CD4-positive, alpha-beta T cell treated with Interleukin-15 for 1 hour (primary cell): ENCODE measurements at places on chromosomes 6 and 20.
A peak's percentile ranks its signal among the peaks of the same experiment; 100 is the strongest.

DNA sequence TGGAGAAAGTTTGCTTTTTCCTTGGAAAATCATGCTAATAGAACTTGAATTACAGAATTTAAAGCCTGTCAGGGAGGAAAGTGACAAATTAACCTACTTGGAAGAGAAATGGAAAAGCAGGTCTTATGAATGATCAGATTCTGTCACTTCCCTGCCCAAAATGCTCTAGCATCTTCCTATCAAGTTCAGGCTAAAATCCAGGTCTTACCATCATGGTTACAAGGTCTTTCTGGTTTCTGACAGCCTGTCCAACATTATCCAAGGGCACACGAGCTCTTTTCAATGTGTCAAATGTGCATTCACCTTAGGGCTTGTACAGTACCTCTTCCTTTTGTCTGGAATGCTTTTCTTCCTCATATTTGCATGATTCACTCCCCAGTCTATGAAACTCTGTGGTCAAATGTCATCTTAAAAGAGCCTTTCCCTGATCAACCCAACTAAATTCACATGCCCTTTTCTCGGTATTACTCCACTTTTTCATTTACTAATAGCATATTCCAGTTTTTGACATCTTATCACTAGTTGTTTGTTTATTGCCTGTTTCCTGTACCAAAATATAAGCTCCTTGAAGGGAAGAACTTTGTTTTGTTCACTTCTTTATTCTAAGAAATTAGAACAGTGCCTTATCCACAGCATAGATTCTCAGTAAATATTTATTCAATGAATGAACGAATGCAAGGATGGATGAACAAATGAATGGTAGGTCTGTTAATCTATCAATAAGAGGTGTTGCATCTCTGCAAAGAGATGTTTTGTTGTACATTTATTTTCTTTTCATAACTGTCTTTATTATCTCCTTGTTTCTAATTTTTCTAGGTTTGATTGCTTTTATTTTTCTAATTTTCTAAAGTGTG is 139.5 kb downstream of the BCAS1 start:
- no peak for DNase-seq

DNA sequence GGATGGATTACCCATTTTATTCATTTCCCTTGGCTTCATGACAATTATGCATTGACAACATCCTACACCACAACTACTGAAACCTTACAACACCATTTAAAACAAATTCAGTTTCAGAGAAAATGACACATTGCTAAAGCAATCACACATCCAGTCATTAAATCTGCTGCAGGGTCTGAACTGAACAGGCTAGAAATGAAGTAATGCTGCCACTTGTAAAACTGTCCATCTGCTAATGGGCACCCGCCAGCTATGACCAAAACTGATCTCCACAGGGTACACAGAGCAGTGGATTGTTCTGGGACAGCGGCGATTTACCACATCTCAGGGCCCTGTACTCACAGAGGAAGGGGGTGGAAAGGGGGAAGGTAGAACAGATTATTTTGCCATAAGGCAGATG is 172.9 kb upstream of the FBXL4 start:
- no peak for DNase-seq

DNA sequence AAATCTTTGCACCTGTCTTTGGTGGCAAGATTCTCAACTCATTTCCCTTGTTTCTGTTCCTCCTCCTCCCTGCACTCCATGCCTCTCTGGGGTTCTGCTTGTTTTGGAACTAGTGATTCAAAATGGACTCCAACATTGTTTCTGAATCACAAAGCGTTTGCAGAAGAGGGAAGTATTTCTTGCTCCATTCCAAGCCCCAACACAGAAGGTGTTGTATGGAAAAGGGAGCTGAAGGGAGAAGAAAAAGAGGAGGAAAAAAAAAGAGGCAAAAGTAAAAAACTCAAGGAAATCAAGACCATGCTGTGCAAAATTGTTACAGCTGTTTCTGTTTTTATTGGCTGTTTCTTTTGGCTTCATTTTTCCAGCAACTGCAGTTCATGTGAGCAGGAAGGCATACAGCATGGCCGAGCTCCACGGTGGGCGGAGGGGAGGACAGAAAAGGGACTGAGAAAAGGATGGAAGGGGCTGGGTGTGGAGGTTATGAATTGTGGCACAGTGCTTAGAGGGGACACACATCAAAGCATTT is 66.9 kb upstream of the PRL start:
- DNase-seq, result no peak

GRCh38 chr6:45714006-45714730 is 301.5 kb downstream of the CLIC5 start:
- no peak for DNase-seq

DNA sequence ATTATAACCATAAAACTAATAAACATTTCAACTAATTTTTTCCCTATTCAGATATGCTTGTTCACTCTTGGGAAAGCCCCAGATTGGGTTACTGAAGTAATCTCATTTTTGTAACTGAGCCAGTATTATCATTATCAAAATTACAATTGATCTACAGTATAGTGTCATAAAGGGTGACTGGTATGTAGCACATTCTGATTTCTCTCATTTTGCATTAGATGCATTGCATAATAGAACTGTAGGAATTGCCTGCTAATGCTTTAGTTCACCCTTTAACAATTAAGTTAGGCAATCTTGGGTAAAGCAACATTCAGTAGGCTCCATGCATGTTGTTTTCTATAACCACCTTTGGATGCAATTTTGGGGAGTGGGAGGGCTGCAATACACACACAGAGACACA is 150.8 kb upstream of the FLRT3 start:
- no peak for DNase-seq

GRCh38 chr6:34813028-34813713 is 21.3 kb downstream of the BLTP3A start:
- no peak for DNase-seq

GRCh38 chr6:21946298-21946783 is 350.5 kb downstream of the PRL start:
- DNase-seq, result no peak

- DNase-seq, result no peak
Measured at GRCh38 chr6:81890846-81891245, 138.4 kb upstream of the TENT5A start.

- DNase-seq, result no peak
Measured at GRCh38 chr6:84220809-84221409, 6.5 kb downstream of the CEP162 start.

GRCh38 chr6:6210994-6211393 is 109.5 kb downstream of the F13A1 start:
- DNase-seq, result no peak

DNA sequence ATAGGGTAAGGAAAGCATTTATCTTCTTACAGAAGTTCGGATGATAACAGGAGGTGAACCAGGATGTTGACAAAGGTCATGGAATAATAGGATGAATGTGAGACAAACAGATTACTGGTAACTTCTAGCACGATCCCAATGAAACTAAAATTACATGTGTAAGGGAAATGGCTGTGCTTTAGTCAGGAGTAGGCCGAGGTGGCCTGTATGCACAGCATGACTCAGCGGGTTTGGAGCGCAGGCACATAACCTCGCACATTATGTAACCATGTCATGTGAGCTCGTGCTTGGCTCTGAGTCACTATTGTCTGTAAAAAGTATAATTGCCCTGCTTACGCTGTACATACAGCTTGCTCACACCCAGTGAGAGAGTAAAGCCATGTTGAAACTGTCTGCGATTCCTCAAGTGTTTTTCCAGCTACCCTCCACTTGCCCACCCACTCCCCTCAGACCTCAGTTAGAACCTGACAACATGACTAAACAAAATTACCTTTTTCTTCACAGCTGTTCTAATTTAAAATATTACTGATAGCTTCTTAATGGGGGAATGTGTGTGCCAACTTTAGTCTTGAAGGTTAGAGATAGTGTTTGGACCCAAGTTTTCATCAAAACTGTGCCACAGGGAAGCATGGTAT is 8.2 kb downstream of the CYB5R4 start:
- DNase-seq, result peak; percentile 77
